ENCODE measurements at places on chromosomes 3 and 15.

- no peak for DNase-seq
Observed at GRCh38 chr3:130117933-130118332, 36.3 kb downstream of the ALG1L2 start.

GRCh38 chr3:10137178-10137577, 4.4 kb upstream of the VHL start:
- DNase-seq, result no peak

DNA sequence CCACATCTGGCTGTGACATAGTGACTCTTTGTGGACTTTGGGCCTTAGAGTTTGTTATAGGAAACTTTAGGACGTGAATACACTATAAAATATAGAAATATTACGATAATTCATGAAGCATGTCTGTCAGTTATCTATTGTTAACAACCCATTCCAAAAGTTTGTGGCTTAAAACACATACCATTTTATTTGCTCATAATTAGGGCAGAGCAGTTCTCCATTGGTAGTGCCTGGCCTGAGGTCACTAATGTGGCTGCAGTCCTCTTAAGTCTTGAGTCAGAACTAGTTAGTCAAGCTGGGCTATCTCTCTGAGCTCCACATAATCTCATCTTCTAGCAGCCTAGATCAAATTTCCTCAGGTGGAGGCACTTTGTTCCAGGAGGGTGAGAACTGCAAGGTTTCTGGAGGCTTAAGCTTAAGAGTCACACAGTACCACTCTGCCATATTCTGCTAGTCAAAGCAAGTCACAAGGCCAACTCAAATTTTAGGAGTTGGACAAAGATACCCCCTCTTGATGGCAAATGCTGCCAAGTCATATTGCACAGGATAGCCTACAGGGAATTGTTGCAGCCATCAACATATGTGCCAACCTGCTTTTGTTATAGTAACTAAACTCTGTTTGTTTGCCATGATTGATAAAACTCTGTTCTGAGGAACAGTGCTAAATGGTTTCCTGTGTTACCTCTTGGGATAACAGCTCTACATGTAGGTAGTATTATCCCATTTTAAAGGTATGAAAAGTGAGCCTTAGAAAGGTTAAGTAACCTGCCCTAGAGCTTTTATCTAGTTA, 8.7 kb downstream of the ATXN7 start:
- DNase-seq, result no peak

DNA sequence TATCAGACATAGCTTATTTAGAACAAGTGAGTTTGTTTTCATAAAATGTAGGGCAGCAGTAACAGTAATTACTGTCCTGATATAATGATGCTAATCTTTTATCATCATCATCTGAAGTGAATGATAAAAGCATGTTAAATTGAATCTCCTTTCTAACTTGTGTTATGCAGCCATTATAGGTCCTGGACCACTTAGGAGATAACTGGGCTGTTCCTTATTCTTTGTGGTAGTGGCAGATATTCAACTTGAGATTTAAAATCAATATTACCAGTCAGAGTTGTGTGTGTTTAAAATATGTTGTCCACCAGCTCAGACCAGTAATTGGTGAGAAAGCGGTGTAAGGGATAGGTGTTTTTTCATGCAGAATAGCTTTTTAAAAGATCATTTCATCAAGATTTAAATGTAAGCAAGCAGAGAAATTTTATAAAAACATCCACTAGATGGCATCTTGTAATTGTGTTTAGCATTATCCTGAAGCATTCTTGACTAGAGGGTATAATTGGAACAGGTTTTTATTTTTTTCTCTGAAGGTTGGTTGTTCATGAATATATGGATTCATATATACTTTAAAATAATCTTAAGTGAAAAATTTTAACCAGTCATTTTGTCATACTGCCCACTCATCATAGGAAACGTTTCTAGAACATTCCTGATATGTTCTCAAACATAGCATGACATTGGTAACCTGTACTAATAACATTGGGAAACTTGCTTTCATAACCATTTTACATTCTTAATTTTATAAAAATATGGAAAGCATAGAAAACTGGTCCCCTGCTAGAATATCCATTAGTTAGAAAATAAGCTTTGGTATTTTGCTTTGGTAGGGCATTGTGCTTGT, 153.9 kb downstream of the BBX start:
- no peak for DNase-seq

- peak; percentile 10 for DNase-seq
Observed at GRCh38 chr3:28171962-28172361, 69.5 kb upstream of the CMC1 start.

DNA sequence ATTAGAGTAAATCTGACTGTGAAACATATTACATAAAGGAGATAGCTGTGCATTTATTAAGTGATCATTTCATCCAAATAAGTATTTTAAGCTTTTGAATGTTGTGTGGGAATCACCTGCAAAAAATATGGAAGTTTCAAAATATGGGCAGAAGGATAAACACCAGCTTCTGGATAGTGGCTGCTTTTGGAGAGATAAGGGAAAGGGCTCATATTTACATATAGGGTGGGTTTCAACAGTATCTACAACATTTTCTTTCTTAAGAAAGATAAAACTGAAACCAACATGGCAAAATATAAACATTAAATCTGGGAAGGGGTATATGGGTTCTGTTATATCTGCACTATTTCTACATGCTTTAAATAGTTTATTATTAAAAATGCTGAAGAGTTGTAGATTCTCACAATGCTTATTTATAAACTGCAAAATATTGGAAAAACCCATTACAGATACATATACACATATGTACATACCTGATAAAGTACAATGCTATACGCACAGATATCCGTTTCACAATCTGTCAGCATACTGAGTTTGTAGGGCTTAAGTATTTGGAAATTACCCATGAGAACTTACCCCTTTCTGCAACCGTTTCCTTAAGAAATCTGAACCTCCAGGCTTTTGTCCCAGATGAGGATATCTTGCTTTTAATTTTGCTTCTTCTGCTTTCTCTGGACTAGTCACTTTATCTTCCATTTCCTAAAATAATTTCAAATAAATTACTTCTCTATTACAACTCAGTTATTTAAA, 12.1 kb downstream of the ARPP19 start:
- no peak for DNase-seq

GRCh38 chr3:1696669-1697275, 401.9 kb upstream of the CNTN4 start:
- no peak for DNase-seq

DNA sequence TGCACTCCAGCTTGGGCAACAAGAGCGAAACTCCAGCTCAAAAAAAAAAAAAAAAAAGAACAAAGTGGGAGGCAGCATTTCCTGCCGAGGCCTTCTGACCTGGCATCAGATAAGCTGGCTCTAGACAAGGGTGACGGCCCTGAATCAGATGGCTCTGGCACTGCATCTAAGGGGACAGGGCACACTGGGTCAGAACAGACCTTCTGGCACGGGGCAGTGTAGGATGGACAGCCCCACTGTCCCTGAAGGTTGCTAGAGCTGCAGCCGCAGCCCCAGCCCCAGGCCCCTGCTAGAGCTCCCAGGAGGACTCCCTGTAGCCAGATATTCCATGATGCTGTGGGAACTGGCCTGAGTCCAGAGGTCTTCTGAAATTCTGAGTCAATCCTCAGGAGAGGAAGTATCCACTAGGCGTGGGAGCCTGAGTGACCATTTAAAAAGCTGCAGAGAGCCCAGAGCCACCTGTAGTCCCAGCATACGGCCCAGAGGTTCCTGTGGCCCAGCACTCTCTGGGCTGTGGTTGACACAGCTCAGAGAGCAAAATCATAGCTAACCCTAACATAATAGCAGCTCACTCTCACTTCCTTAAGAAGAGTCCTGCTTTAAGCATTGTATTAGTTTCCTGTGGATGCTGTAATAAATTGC, 69.2 kb upstream of the MFGE8 start:
- no peak for DNase-seq

DNA sequence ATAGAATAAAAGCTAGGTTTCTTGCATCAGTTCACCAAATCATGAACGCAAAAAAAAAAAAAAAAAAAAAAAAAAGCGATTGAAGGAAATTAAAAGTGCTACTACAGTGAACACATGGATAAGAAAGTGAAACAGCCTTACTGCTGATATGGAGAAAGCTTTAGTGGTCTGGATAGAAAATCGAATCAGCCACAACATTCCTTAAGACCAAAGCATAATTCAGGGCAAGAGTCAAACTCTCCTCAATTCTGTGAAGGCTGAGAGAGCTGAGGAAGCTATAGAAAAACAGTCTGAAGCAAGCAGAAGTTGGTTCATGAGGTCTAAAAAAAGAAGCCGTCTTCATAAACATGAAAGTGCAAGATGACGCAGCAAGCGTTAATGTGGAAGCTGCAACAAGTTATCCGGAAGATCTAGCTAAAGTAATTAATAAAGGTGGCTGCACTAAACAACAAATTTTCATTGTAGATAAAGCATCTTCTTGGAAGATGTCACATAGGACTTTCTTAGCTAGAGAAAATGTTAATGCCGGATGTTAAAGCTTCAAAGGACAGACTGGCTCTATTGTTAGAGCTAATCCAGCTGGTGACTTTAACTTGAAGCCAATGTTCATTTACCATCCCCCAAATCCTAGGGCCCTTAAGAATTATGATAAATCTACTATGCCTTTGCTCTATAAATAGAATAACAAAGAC, 19.2 kb downstream of the P3H2 start:
- DNase-seq, result no peak

DNA sequence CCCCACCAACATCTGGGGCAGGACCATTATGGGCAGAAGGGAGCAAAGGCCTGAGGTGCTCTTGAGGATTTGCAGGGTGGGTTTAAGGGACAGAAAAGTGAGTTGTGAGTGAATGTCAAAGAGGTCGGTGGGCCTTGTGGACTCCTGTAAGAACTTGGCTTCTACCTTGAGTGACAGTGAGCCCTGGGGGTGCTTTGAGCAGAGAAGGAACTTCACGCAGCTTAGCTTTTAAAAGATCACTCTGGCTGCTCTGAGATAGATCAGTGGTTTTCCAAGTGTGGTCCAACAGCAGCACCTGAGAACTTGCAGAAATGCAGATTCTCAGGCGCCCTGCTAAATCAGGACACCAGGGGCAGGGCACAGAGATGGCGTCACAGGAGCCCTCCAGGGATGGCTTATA, 15.3 kb upstream of the ALAS1 start:
- no peak for DNase-seq

GRCh38 chr3:76039431-76039830, 254.1 kb upstream of the ZNF717 start:
- no peak for DNase-seq

GRCh38 chr3:107999215-107999775, 91.5 kb downstream of the CD47 start:
- DNase-seq, result no peak

DNA sequence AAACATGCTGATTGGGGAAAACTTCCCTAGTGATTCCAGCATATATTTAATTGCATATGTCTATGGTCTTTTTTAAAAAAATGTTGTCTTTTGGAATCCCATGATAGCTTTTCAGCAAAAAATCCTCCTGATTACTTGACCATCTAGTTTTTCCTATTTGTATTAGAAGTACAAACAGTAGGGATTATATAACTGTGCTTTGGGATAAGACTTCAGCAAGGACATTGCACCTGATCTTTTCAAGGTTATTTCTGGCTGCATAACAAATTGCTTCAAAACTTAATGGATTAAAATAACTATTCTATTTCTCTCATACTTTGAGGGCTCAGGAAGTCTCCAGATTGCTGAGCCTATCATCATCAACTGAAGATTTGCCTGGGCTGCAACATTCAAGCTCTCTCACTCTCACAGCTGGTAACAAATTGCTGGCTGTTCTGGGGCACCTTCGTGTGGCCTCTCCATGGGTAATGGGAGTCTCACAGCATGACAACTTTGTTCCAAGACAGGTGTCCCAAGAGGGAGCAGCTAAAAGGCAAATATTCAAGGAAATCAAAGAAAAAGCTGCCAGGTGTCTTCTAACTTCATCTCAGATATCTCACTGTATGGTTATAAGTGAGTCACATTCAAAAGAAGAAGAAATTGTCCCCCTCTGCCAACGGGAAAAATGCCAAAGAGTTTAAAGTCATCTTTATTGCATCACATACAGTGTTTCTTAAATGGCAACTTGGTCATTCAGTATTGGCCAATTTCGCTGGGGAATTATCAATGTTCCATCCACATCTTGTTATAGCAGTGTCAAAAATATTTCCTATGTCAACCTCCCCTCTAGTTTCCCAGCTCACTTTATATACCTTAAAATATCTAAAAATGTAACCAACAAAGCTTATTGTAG, 644.5 kb upstream of the GRM7 start:
- no peak for DNase-seq

DNA sequence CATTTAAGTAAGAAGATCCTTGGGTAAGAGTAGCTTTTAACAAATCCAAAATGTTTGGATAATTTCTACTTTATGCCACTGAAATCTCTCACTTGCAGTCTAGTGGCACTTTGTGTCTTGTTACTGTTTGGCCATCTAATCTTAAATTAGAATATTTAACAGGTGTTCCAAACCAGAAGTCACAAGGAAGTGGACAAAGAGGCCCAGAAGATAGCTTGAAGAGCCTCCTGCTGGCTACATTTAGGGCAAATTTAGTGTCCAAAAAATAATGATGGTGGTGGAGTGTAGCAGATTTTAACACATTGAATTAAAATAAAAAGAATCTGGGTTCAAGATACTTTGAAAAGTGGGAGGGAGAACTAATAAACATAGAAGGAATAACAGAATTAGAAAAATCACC, 172.2 kb downstream of the GHSR start:
- no peak for DNase-seq

- DNase-seq, result no peak
Observed at GRCh38 chr3:123290107-123290930, 88.6 kb downstream of the SEC22A start.

DNA sequence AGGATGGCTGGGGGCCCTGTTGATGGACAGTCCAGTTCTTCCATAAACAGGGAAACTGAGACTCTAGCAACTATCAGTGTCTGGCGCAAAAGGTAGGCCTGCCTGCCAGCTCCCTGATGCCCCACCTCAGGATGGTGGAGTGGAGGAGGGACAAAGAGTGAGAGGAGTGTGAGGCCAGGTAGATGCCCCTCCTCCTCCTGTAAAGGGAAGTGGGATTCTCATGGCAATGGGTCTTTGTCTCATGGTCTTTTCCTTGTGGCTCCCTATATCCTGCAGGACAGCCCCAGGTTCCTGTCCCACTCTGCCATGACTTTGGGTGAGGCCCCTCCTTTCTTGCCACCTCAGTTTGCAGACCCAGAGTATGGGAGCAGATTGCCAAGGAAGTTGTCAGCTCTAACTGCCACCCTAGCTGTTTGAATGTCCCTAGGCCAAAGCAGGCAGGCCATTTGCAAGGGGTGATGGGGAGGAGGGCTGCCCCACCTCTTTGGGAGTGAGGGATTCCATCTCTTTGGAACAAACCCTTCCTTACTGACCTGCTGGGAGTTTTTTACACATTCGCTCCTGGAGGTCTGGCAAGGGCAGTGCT, 2.8 kb upstream of the DNAH1 start:
- no peak for DNase-seq

DNA sequence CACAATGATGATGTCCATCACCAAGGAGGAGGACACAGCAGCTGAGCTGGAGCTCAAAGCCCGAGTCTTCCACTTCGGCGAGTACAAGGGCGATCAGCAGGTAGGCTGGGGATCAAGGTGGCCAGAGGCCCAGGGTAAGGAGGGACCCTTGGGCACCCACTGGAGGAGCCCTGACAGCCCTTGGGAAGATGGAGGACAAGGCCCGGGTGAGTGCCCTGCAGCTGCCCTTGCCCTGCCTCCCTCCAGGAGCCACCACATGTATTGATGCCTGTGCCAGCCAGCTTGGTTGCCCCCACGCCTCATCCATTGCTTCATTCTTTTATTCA, 38.4 kb downstream of the CFAP100 start:
- no peak for DNase-seq

Measured in CD4-positive, alpha-beta T cell treated with Interleukin-6 at 100 ng/mL for 8 hours (primary cell).